CD4-positive, alpha-beta memory T cell (primary cell): ENCODE measurements at places on chromosomes 7 and 10. TPM values are rescaled to one million over a fixed set of nuclear protein-coding genes. Genes with fewer than 3 reads are reported as not detected.

GRCh38 chr7:95190515-95190914, 133.8 kb downstream of the PON1 start:
- no peak for DNase-seq

The GPR26 gene
- not detected for total RNA-seq

GRCh38 chr10:126939706-126940105, 34.5 kb downstream of the DOCK1 start:
- DNase-seq = no peak

DNA sequence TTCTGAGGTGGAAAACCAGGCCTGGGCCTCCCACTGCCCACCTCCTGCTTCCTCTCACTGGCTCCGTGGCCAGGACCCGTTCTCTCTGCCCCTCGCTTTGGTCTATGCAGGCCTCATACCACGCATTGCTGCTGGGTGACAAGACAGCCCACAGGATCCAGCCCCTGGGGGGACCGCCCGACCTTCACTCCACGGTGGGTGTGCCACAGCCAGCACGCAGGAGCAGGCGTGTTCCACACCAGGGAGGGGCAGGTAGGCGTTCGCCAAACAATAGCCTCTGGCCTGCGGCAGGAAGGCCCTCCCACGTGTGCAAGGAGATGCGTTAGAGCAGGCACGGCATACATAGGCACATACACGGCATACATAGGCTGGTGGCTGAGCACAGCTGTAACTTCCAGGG, 233.4 kb downstream of the WDR37 start:
- no peak for DNase-seq

The SFRP4 gene
- not detected for total RNA-seq

The THNSL1 gene
- 7.5 TPM for total RNA-seq
